ENCODE measurements at places on chromosomes 4 and X.

GRCh38 chr4:120355881-120356280 is 289.2 kb upstream of the MAD2L1 start:
- DNase-seq, result no peak

DNA sequence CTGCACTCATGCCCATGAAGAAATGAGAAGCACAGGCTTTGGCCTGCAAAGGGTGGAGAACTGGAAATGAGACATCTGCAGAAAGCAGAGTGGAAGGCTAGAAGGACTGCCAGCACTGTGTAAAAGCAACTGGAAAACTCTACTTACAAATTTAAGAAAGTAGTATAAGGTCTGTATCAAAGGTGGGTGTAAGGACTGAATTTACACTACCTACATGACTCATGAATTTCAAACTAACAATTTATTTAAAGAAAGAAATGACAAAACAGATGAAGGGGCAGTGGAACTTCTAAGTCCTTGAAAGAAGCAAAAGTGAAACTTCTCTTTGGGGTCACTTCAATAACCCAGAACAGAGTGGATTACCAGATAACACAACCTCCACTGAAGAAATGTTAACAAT is 71.2 kb downstream of the SLC10A7 start:
- peak; percentile 19 for DNase-seq

DNA sequence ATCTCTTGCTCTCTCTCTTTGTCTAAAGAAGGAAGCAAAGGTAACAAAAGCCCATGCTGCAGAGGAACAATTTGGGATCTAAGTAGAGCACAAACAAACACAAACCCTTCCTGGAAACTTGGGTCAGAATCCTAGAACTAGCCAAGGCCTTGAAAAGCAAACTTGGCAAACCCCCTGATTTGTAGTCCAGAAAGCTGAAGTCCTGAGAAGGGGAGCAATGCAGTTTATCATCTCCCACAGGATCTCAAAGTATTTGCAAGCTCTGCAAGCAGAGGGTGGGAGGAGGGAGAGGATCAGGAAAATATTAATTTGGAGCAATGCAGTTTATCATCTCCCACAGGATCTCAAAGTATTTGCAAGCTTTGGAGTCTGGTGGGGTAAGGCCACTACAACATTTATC is 379.5 kb upstream of the FGF13 start:
- DNase-seq, result no peak

- DNase-seq, result no peak
Measured at GRCh38 chr4:113293674-113294073, 244.2 kb downstream of the ANK2 start.

GRCh38 chr4:28351826-28352225 is 1491.2 kb downstream of the STIM2 start:
- DNase-seq, result no peak

DNA sequence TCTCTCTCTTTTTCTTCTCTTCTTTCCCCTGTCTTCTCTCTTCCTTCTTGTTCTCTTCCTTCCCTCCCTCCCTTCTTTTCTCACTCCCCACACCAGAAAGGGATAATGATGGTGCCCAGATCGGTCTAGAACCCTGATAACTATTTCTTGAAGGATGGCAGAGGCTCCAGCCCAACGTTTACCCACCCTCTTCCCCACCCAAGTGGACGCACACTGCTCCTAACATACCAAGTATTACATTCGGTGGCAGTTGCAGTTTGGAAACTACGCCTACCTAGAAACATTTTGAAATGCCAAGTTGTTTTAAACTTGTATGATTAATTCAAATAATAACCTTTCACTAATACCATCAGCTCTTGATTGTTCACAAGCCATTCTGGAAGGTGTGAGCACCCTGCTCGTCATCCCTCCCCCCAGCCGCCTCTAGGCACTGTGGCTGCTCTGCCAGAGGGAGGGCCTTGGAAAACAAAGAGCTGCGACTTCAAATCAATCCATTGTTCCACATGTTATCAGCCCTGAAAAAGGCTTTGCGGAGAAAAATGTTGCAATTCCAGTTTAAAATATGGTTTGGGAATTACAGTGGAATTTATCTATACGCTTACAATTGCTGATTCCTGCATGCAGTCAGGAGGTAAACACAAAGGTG is 1017.5 kb upstream of the TENM3 start:
- DNase-seq, result no peak

GRCh38 chr4:188107931-188108843 is 1.2 kb downstream of the TRIML2 start:
- no peak for DNase-seq

DNA sequence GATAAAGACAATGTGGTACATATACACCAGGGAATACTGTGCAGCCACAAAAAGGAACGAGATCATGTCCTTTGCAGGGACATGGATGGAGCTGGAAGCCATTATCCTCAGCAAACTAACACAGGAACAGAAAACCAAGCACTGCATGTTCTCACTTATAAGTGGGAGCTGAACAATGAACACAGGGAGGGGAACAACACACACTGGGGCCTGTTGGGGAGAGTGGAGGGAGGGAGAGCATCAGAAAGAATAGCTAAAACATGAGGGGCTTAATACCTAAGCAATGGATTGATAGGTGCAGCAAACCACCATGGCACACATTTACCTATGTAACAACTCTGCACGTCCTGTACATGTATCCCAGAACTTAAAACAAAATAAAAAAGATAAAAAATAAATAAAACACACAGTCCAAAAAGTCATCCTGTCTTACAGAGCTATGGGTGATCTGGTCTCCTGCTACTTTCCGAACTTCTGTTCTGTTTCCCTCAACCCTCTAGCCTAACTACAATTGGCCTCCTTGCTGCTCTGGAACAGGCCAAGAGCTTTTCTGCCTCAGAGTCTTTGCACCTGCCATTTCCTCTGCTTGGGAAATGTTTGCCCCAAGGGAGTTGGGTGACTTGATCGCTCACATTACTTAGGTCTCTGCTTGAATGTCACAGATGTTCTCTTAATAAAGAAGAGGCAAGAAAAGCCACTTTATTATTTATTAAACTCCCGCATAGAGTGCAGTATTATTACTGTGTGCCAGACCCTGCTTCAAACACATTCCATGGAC is 1.1 kb upstream of the CD38 start:
- no peak for DNase-seq

DNA sequence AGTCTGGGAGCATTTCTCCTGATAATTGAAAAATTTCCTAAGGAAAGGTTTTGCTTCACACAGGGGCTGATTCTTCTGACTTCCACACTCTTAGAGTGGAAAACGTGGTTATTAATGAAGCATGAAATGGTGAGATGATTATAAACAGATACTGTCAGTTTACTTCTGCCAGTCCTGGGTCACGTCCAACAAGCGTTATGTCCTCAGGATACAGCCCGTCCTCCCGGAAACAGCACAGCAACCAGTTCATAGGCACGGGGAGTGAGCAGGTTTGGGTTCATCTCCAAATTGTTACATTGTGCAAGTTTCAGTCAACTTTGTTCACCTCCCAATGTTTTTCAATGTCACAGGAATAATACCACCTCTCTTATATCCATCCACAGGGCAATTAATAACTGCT is 98.8 kb downstream of the NPNT start:
- no peak for DNase-seq

DNA sequence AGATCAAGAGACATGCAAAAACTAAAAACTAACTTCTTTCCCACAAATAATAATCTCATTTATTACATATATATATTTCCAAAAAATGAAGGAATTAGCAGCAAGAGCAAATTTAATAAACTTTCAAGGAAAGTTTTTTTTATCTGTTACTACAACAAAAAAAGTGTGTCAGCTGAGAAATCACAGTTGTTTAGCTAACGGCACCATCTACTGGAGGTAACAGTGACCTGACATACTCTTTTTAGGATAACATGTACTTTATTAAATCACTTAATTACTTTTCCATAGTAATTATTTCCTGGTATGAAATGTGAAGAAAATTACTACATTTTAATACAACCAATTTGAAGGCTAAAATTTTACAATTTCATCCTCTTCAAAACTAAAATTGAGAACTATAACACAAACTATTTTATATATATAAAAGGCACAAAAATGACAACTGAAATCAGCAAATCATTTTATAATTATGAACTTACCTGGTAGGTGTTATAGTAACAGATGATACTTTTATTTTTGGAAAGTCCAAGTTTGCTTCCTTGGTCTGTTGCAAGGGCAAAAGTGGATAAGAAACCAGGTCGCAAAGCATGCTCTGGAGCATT is 9.1 kb downstream of the LAMTOR3 start:
- DNase-seq, result peak; percentile 74

DNA sequence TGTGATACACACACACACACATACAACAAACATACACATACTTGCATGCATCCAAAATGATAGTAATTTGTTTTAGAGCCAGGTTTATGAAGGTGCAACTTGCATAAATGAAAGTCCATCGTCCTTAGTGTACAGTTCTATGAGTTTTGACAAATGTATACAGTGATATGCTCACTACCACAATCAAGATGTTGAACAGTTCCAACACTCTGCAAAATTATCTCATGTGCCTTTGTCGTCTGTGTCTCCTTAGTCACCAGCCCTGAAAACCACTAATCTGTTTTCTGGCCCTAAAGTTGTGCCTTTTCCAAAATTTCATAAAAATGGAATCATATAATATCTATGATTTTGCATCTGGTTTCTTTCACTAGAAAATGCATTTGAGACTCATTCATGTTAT is 67.8 kb upstream of the ANXA3 start:
- peak; percentile 32 for DNase-seq

DNA sequence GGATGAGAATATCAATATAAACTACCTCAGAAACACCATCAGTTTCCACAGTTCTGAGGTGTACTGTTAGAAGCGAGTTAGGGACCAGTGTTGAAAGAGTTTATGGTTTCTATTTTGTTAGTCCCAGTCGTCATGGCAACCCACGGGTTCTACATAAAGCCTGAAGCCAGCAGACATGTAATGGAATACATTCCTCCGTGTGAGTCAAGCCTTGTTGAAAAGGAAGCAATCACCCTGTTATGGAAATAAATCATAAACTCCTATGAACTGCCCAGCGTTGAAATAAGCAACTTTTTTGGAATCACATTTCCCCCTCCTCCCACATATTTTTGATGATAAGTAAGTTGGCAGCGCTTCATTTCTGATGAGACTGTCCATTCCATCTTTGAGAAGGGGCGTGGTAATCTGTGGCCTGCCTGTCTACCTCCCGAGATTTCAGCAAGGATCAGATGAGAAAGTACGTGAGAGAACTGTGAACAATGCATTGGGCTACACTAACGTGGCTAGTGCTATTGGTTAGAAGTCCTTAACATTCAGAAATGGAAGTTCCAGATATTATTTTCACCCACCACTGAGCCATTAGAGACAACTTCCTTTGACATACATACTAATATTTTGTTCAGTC is 40.4 kb upstream of the PDHA1 start:
- DNase-seq, result no peak

DNA sequence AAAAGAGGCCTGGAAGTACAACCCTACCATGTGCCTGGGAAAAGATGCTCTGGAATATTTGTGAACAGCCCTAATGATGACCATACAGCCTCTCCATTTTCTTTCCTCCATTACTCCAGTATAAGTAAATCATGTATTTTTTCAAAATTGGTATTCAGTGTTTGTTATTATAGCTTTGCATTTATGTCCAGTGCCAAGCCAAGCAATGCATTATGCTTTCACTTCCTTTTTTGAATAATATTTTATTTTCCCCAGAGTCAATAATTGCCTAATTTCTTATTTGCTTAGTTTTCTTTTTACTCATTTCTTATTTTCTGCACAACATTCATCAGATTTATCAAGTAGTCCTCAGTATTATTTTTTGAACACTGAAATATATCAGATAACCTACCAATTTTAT is 49.3 kb upstream of the EOLA2 start:
- DNase-seq, result no peak

DNA sequence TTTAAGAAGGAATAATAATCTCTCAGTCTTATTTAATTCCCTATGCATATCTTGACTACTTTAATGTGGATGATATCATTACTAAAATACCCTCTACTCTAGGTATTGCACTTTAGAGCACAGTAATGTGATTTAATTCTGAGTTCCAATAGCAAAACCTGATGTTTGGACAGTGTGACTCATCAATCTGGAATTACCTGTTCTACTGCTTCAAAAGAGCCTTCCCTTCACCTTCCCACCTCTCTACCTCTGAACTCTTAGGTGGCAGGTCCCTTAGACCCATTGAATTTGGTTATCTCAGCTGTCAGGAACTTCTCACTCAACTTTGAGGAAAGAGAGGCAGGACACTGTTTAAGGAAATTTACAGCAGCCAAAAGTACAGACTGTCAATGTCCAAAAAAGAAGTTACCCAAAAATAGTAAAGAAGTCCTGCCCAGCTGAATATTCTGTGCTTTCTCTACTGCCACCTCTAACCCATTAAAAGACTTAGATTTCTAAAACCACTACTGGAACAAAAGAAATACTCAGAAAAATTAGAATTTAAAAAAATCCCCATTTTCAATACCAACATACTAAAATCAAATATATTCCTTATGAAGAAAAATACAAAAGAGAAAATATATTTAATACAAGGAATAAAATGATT is 123.1 kb upstream of the GPM6A start:
- DNase-seq, result no peak

DNA sequence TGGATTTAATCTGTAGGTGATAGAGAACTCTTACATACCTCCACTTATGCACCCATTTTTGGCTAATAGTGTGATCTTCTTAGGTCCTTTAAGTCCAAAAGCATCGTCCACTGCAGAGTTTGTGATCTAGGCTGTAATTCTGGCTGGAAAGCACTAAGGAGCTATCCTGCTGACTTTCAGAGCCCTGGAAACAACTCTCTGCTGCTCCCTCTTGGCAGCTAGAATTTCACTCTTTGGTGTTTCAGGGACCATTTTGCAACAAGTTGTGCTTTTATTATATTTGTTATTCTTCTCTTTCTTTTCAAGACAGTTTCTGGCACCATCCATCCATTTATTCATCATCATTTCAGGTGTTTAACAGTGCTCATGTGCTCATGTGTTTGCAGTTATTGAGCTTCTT is 130.0 kb downstream of the RBM46 start:
- DNase-seq, result no peak

DNA sequence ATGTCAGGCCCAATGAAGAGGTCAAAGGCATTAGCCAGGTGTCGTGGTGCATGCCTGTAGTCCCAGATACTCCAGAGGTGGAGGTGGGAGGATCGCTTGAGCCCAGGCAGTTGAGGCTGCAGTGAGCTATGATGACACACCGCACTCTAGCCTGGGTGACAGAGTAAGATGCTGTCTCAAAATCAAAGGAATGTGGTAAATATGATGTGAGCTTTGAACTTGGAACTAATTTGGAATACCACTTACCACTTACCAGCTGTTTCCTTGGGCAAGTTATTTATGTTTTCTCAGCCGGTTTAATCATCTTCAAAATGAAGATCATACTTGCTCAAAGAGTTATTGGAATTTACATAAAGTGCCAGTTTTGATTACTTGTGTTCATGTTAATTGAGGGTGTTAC is 23.8 kb upstream of the SEPSECS start:
- DNase-seq, result no peak

GRCh38 chrX:94600077-94600476 is 926.1 kb downstream of the FAM133A start:
- DNase-seq, result no peak

GRCh38 chr4:24544208-24544988 is 40.0 kb downstream of the DHX15 start:
- no peak for DNase-seq

- DNase-seq, result peak; percentile 45
Measured at GRCh38 chr4:90027565-90027964, 99.6 kb upstream of the CCSER1 start.

- no peak for DNase-seq
Measured at GRCh38 chr4:5982156-5982973, 35.9 kb downstream of the C4orf50 start.

- no peak for DNase-seq
Measured at GRCh38 chr4:168667376-168667775, 170.5 kb downstream of the PALLD start.

Data from hematopoietic multipotent progenitor cell treated with erythropoietin and hydrocortisone succinate and interleukin-3 and kit ligand, for 6 days (in vitro differentiated cells).